ENCODE measurements at places on chromosomes 13 and 19.

- no peak for DNase-seq
These were observed 65.6 kb upstream of the NPAS1 start for GRCh38 chr19:46953955-46954501.

- no peak for DNase-seq
These were observed 234.1 kb downstream of the FOXO1 start for GRCh38 chr13:40432018-40432978.

DNA sequence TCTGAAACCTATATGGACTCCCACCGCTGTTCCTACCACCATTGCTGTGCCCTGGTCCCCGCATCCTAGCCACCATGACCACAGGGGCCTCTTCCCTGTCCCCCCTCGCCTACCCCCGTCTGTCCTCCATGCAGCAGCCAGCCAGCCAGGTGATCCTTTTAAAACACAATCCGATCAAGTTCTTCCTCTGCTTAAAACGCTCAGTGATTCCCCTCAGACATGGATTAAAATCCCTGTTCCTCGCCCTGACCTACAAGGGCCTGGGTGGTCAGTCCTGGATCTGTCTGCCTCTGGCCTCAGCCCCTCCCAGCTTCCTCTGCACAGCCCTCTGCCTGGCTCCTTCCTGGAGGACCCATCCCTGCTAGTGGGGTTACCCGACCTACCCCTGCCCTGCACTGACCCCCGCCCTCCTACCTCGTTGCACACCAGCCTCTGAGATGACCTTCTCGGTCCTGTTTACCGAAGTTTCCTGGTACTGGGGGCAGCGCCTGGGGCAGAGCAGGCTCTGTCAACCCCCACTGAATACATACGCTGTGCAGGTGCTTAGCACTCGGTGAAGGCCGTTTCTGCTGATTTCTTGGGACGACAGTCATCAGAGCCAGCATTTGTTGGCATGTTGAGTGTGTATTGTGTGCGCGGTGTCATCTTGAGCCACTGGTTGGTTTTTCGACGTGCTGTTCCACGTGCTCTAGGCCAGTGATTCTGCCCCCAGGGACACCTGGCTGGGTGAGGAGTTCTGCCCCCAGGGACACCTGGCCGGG is 14.7 kb upstream of the LENG8 start:
- DNase-seq, result no peak

DNA sequence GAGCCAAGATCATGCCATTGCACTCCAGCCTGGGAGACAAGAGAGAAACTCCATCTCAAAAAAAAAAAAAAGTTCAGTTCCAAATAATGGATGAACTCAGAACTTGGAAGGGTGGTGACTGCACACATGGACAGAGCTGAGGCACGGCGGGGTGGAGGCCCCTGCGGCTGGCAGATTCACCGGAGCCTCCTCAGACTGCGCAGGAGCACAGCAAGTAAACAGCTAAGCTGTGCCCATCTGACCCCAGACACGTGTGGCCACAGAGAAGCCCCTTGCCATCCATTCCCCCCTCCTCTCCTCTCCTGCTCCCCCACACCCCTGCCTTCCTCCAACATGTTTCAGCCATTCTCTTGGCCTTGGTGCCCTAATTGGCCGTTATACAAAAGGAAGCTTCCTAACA is 15.6 kb upstream of the PROZ start:
- no peak for DNase-seq

DNA sequence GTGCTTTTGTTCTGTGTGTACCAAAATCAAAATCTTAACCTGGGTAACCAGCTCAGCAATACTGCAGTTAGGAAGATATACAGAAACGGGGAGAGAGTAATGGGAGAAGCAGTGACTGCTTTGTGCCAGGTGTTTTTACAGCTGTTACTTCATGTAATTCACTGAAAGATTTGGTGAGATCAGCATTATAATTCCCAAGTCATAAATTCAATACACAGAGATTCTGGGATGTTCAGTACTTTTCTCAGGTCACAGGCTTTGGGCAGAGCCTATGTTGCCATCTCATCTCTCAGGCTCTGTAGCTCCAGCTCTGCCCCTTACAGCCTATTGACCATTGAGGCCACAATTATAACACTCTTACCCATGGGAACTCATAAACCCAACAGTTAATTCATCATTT is 138.5 kb downstream of the ZAR1L start:
- DNase-seq, result no peak

DNA sequence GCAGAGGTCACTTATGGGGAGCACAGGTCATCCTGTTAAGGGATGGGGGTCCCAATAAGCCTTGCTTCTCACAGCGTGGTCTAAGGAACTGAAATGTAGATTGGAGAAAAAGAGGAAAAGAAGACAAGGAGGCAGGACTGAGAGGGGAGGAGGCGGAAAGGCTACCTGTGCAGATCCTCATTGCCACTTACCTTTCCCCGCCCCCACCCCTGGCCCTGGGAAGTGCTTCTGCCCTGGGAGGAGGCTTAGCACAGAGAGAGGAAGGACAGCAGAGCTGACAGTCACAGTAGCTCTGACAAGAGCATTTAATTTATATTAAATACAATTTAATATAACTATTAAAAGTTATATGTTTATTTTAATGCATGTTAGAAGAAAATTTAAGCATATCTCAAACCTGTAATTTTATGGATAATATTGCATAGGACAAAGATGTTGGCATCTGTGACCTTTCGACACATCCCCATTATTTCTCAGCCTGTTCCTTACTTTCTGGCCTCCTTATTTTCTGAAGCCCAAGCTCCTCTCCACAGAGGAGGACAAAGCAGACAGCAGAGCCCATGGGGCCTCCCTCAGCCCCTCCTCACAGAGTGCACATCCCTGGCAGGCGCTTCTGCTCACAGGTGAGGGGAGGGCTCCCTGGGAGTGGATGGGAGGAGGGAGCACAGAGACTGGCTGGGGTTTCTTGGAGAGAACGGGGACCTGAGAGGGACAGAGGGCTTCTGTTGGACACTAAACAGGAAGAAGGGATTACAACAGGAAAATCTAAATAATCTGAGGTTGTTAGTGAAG is 23.4 kb downstream of the CEACAM21 start:
- DNase-seq, result no peak

DNA sequence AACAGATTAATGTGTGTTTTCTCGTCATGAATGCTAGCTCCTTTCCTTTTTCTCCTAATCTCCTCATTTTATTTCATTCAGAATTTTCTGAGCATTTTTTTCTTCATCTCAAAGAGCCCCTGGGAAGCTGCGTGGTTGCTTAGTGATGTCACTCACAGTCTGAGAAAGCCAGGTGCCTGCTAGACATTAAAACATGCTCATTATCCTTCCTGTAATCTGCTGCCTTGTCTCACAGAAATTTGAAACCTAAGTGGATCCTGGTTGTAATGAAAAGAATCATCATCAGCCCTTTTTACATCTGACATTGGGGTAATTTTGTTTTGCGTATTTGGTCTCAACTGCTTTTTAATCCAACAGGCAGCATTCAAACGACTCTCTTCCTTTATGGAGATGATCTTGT is 108.2 kb upstream of the RNF113B start:
- no peak for DNase-seq

DNA sequence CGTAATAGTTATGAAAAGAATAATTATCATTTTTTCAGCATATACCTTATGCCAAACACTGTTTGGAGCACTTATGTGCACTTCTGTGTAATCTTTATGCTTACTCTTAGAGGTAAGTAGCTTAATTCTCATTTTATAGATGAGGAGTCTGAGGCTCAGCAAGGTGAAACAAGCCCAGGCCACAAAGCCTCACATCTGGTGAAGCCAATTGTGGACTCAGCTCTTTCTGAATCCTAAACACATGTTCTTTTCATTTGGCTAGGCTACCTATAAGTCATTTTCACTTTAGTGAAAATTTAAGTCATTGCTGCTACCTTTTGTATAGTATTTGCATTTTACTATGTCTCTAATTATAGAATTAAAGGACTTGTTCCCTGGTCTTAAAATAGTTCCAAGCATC is 84.0 kb downstream of the CYSLTR2 start:
- no peak for DNase-seq

DNA sequence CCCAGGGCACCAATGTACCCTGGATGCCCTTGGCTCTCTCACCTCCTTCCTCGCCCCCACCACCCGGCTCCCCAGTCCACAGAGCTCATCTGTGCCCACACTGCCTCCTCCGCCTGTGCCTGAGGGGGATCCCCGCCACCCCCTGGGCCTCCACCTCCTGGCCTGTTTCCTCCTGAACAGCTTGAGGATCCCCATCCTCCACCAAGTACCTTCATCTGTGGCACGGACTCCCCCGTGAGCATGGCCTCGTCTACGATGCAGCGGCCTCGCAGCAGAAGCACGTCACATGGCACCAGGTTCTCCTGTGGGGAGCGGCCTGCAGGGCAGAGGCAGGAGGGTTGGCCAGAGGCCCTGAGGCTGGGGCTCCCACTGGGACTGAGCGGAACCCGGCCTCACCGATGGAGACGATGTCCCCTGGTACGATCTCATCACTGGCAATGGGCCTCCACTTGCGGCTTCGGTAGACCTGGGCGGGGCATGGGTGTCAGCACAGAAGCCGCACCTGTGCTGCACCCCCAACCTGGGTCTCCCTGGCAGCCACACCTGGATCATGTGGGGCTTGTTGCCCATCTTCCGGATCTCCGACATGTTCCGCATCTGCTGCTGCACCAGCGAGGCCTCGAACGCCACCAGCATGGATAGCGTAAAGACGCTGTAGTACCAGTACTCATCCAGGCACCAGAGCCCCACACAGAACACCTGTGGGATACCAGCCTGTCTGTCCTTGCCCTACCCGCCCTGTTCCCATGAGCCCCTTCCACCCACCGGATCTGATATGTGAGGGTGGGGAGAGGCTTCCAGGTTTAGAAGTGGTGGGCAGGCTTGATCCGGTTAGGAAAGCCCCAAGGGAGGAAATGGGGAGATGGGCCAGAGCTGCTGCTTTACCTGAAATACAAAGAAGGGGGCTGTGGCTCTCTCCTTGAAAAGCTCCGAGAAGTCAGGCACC is 6.8 kb downstream of the ATP13A1 start:
- no peak for DNase-seq

- DNase-seq, result no peak
These were observed 27.2 kb downstream of the RCBTB2 start for GRCh38 chr13:48505597-48506091.

DNA sequence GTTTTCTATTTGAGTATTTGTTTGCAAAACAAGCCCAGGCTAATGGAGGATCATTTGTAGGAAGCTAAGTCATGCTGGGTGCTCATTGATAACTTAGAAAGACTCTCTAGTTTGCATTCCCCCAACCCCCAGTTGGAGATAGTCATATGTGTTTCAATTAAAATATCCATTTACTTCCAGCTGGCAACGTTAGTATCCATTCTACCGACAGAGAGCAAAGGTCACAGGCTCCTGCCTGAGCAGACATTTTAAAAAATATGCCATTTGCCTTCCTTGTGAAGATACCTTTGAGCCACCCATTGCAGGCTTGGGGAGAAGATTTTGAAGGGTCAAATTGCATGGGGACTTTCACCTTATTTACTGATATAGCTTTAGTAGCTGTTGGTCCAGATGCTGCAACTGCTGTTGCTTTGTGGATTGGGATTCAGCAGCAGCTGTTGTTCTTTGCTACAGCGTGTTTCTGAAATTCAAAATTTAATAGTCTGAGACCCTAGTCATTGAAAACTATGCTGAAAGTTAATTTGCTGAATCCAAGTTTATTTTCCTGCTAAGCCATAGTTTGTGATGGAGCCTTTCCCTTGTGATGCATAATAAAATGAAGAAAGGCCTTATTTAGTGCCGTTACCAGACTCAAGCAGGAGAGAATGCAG is 335.1 kb downstream of the GPC6 start:
- no peak for DNase-seq

GRCh38 chr19:49442771-49443365 is 1.5 kb upstream of the SLC17A7 start:
- no peak for DNase-seq

DNA sequence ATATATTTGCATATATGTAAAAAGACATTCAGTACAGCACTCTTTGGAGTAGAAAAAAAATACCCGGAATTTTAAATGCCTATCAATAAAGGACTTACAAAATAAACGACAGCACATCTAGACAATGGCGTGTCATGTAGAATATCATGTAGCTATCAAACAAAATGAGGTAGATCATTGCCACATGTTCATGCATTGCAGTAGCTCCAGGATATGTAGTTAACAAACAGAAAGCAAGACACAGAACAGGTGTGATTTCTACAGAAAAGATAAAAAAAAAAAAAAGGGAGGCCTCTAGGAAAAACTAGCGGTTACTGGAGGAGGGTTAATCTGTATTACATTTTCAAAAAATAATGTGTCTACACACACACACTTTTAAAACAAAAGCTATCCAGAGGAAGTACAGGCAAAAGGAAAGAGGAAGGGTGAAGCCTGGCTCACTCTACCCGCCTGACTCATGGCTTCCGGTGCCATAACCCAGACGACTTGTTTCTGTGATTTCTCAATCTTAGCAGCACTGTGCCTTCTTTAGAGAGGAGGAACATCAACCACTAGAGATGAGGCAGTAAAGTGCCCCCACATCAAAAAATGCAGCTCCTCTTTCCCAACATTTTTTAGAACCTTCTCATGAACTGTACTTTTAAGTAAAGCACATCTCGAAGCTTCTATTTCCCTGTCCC is 6.9 kb downstream of the KCTD12 start:
- peak; percentile 26 for DNase-seq

GRCh38 chr19:13016628-13017305 is 21.5 kb downstream of the NFIX start:
- DNase-seq, result no peak

- DNase-seq, result no peak
These were observed 30.5 kb downstream of the RANBP3 start for GRCh38 chr19:5947435-5947834.

- DNase-seq, result no peak
These were observed 1.2 kb downstream of the VASP start for GRCh38 chr19:45508417-45508860.

GRCh38 chr13:78420814-78421213 is 182.5 kb downstream of the POU4F1 start:
- DNase-seq, result no peak

DNA sequence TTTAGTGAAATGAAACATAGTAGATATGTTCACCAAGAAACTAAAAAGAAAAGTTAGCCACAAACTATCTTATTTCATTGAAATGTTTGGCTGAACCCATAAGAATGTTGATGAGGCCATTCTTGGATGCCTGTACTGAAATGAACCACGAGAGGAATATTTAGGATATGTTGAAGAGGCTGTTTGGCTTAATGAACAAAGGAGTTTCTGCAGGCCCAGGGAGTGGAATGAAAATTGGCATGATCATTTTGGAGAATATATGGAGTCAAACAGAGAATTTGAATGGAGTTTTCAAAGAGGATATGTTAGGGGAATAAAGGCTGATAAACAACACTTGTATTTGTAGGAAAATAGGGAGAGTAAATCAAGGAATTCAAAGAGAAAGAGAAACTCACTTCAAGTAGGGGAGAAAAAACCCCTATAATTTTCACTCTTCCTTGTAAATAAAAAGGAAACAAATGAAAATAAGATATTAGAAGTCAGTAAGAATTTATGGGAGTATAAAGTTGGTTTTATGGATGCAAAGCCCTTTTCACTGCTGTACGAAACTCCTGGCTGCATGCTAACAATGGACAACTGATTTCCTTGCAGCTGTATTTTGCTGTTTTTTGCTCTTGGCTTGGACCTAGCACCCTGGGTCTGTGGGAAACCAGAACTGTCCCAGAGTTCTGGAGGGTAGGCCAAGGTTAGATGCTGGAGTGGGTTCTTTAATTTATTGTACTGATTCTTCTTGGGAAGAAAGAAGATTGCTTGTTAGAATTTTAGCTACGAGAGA is 36.5 kb downstream of the KL start:
- no peak for DNase-seq

GRCh38 chr13:20241593-20241992 is 9.5 kb upstream of the GJB6 start:
- no peak for DNase-seq

All from stimulated activated CD4-positive, alpha-beta T cell treated with anti-CD3 and anti-CD28 coated beads, Interleukin-15, amount 100 ng/mL, for 1 hour (primary cell).